ENCODE measurements at places on chromosomes 13 and 19. TPM values are rescaled to one million over a fixed set of nuclear protein-coding genes. Genes with fewer than 3 reads are reported as not detected.

GRCh38 chr19:5099701-5100221, 130.8 kb downstream of the KDM4B start:
- no peak for DNase-seq

- no peak for DNase-seq
Observed at GRCh38 chr13:101514695-101515275, 62.3 kb downstream of the ITGBL1 start.

- DNase-seq: no peak
Observed at GRCh38 chr19:50793558-50794065, 3.4 kb downstream of the ACP4 start.

DNA sequence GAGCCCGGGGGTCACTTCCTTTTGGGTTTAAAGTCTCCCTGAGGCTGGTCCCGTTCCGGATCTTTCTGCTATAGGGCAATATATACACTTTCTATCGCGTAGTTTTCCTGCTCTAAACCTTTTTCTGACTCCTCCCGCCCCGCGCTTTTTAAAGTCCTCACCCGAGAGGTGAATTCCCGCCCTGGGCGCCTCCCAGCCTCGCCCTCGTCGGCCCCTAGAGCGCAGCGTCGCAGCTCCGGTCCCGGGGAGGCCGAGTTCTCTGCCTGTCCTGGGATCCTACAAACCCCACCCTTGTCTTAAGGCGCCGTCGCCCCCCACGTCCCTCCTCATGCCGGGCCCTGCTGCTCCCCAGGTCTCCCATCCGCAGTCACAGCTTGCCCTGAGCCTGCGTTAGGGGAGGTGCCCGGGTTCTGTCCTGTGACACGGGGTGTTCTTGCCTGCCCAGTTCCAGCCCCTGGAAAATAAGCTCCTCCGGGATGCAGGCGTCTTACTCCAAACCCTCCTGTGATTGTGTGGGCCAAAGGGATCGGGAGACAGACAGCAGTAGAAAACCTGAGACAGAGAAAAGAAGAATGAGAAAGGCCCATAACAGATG, 491 bp downstream of the ZNF525 start:
- DNase-seq: no peak

UBL3 gene
- 28.1 TPM for total RNA-seq

OR7C1 gene
- not detected for total RNA-seq

ZNF570 gene
- total RNA-seq: 2.7 TPM

GRCh38 chr13:73169971-73170370, 111.2 kb downstream of the KLF5 start:
- no peak for DNase-seq

Measured in esophagus squamous epithelium (tissue), 5 donors.